ENCODE measurements at places on chromosomes 6 and 20.

DNA sequence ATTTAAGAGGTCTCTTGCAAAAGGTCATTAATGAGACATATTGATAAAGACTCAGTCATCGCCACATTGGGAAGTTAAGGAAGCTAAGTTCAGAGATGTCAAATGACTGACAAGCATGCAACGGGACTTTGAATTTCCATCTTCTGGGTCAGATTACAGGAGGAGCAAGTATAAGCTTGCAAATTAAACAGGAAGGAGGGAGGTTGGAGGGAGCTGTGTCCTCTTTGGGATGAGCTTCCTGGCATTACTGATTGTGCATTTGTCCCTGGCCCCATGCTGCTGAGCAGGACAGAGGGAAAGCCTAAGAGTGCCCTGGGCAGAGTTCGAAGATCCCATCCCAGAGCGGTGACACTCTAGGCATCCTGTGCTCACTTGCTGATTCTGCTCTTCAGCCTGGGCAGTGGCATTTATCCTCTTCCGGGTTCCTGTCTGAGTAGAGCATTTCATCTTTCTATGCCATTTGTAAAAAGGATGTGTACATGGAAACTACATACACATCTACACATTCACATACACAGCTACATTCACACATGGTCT, 40.5 kb downstream of the SLC22A1 start:
- DNase-seq: no peak

- DNase-seq: no peak
Observed at GRCh38 chr6:27742833-27743573, 169.2 kb downstream of the OR2B2 start.

GRCh38 chr6:85594197-85594930, 706 bp upstream of the SNX14 start:
- peak; percentile 62 for DNase-seq

- DNase-seq: no peak
Observed at GRCh38 chr20:32493356-32493755, 91.8 kb downstream of the NOL4L start.

GRCh38 chr20:20709887-20710286, 2.6 kb downstream of the RALGAPA2 start:
- no peak for DNase-seq
